ENCODE measurements at places on chromosomes 1 and 21.

GRCh38 chr1:3212453-3213355, 143.7 kb downstream of the PRDM16 start:
- DNase-seq = no peak
- H3K27ac ChIP-seq = no peak overlapping the region
- H3K36me3 ChIP-seq = no peaks in the 10 kb centered on the region
- no peaks in the 10 kb centered on the region for H3K27me3 ChIP-seq

DNA sequence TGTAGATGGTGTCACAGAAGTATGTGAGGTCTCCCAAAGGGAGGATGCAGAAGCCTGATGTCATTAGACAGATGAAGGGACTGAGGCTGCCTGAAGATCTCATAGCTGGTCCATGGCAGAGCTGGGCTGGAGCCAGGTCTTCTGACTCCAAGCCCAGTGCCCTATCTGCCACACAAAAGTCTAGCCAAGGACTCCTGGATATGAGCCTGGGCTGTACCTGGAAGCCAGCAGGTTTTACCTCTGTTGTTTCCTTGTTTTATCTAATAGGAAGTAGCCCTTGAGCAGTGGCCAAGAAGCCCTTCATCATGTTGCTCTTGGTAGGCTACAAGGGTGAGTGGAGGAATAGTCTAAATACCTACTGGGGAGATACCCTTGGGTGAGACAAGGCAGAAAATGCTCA, 74.4 kb upstream of the SLC44A3 start:
- no peak overlapping the region for H3K27ac ChIP-seq
- no peaks in the 10 kb centered on the region for H3K36me3 ChIP-seq
- H3K4me3 ChIP-seq = no peak overlapping the region
- no peaks in the 10 kb centered on the region for H3K4me1 ChIP-seq

- no peaks in the 10 kb centered on the region for H3K36me3 ChIP-seq
- no peaks in the 10 kb centered on the region for H3K4me1 ChIP-seq
- no peak overlapping the region for H3K4me3 ChIP-seq
- H3K27me3 ChIP-seq = no peaks in the 10 kb centered on the region
- H3K27ac ChIP-seq = no peak overlapping the region
These were observed 226.0 kb upstream of the KAZN start for GRCh38 chr1:14372526-14372925.

- no peaks in the 10 kb centered on the region for H3K36me3 ChIP-seq
- H3K27me3 ChIP-seq = no peaks in the 10 kb centered on the region
- no peak overlapping the region for H3K4me3 ChIP-seq
- DNase-seq = no peak
These were observed 21.0 kb downstream of the B3GALT5 start for GRCh38 chr21:39633770-39634181.

DNA sequence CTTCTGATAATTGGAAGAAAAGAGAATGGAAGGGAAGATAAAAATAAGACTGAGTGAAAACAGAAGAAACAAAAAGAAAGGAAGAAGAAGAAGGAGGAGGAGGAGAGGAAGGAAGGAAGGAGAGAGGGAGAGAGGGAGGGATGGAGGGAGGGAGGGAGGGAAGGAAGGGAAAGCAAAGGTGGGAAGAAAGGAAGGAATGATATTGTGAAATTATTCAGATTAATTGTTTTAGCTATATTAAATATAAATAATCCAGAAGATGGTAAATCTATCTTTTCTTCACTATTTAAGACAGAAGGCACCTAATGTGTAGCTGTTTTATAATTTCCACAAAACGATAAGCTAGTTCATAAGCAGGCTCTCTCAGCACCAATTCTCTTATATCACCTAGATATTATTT, 191.3 kb upstream of the LRRC7 start:
- H3K36me3 ChIP-seq = no peaks in the 10 kb centered on the region
- H3K27ac ChIP-seq = no peak overlapping the region
- no peak for DNase-seq
- no peaks in the 10 kb centered on the region for H3K27me3 ChIP-seq
- no peaks in the 10 kb centered on the region for H3K4me1 ChIP-seq

DNA sequence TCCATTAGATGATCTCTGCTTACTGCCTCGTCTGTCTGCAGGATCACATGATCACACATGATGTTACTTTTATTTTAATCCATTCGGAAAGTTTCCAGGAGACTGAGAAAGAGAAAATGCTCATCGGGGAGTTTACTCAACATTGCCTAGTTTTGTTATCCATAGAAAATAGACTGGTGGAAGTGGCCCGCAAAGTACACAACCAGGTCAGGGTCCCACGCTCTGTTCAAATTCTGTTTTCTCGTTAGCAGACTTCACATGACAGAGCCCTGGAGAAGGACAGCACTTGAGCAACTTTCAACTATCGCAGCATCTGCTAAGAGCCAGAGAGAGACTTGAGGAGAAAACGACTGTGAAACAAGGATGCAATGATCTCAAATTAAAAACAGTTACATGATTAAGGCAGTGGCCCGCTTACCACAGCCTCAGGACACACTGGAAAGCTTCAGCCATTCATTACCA, 44.2 kb downstream of the ADAMTS1 start:
- no peak overlapping the region for H3K27ac ChIP-seq
- H3K36me3 ChIP-seq = no peaks in the 10 kb centered on the region
- no peaks in the 10 kb centered on the region for H3K27me3 ChIP-seq
- no peak overlapping the region for H3K4me3 ChIP-seq
- DNase-seq = no peak

- no peak for DNase-seq
- no peaks in the 10 kb centered on the region for H3K4me1 ChIP-seq
- no peak overlapping the region for H3K4me3 ChIP-seq
- H3K27ac ChIP-seq = no peak overlapping the region
These were observed 9.9 kb upstream of the SPRR4 start for GRCh38 chr1:152960452-152961044.

DNA sequence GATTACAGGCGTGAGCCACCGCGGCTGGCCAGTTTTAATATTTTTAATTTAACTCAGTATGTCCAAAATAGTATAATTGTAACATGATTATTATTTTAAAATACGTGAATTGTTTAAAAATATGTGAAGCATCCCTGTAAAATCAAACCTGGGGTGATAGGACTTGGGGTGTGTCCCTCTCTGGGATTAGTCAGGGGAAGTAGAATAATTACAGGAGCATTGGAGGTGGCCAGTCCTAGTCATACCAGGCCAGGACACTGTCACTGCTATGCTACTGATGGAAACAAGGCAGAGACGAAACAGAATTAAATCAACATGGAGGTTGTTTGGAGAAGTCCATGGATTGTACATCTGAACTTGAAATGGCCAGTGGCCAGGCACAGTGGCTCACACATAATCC, 16.8 kb downstream of the SZRD1 start:
- no peak for DNase-seq
- H3K4me1 ChIP-seq = peaks cover 45% of the 10 kb centered on the region
- no peak overlapping the region for H3K27ac ChIP-seq
- H3K4me3 ChIP-seq = no peak overlapping the region
- peaks cover 13% of the 10 kb centered on the region for H3K36me3 ChIP-seq
- H3K27me3 ChIP-seq = no peaks in the 10 kb centered on the region

DNA sequence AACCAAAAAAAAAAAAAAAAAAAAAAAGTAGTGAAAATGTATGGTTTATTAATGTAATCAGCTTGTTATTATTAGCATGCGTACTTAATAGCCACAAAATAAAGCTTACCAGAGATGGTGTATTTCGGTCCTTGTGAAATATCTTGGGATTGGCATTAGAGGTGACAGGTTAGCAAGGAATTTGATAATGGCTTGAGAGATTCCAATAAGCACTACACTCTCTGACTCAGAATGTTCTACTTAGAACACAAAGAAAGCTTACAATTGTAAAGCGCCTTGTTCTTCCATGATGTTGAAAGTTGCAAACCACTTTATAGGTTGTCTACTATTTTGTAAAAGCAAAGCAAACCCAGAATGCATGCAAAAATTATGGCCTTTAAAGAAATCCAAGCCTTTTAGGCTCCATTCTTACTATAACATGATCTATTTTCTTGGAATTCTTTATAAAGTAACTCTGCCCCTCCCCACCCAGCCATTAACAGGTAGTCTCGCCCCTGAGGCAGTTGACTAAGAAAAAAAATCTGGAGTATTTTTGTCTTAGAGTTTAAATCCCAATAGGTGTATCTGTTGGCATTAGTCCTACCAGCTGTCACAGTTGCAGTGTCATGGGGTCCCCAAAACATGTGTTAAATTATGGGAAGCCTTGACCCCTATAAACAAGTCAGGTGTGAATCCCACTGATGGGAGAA, 129.2 kb downstream of the DHRS3 start:
- no peak overlapping the region for H3K27ac ChIP-seq
- DNase-seq = no peak
- H3K4me1 ChIP-seq = no peaks in the 10 kb centered on the region
- H3K36me3 ChIP-seq = peaks cover 4% of the 10 kb centered on the region
- no peak overlapping the region for H3K4me3 ChIP-seq
- no peaks in the 10 kb centered on the region for H3K27me3 ChIP-seq

GRCh38 chr1:46577671-46578070, 26.2 kb upstream of the KNCN start:
- H3K27me3 ChIP-seq = no peaks in the 10 kb centered on the region
- no peak overlapping the region for H3K27ac ChIP-seq
- H3K4me3 ChIP-seq = no peak overlapping the region

GRCh38 chr21:36841866-36842265, 124.6 kb downstream of the HLCS start:
- no peak for DNase-seq
- no peak overlapping the region for H3K4me3 ChIP-seq
- no peak overlapping the region for H3K27ac ChIP-seq
- H3K4me1 ChIP-seq = no peaks in the 10 kb centered on the region
- no peaks in the 10 kb centered on the region for H3K36me3 ChIP-seq

DNA sequence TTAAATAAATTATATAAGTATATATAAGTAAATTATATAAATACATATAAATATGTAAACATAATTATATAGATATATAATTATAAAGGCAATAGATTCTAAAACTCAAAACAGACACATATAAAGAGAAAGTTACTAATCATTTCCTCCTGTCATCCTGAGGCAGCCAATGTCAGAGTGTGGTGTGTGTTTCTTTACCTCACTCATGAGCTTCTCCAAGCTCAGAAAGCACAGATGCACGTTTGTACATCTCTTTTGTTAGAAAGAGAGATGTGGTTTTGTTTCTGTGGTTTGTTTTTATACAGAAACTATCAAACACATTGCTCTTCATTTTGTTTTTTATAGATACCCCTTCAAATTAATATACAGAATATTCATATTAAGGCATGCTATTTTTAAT, 594.8 kb downstream of the USP25 start:
- no peak overlapping the region for H3K4me3 ChIP-seq
- no peak overlapping the region for H3K27ac ChIP-seq
- H3K36me3 ChIP-seq = no peaks in the 10 kb centered on the region
- no peaks in the 10 kb centered on the region for H3K27me3 ChIP-seq

DNA sequence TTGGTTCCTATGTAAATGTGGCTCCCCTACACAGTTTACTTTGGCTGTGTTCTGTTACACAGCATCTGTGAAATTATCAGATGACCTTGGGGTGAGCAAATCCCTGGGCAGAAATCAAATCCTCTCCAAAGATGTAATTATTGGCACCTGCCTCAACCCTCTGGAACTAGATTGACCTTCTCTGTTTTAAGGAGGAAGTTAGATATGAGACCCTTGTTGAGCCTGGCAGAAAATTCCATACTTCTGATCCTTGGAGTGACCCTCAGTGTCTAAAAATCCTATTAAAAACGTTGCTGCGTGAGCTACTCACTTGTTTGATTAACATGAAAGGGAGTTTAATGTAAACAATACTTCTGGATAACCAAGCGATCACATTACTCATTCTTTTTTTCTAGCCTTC, 122.0 kb downstream of the CLIC6 start:
- H3K36me3 ChIP-seq = peaks cover 27% of the 10 kb centered on the region
- no peaks in the 10 kb centered on the region for H3K27me3 ChIP-seq
- no peak for DNase-seq

DNA sequence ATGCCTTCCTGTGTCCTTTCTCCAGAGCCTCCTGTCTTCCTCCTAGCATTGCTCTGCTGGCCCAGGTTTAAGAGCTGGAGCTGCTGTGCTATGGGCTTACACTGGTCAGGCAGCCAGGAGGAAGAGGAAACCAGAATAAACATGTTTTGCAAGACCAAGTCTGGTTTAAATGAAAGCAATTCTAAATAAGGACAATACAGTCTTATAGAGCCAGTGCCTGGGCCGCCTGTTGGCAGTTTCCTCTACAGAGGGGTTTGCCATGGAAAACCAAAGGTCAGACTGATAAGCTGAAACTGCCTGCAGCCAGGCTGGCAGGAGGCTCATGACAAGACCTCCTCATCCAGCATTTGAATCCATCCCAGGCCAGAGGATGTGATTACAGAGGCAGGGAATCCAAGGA, 92.9 kb upstream of the FGGY start:
- no peaks in the 10 kb centered on the region for H3K36me3 ChIP-seq
- no peaks in the 10 kb centered on the region for H3K27me3 ChIP-seq
- no peak overlapping the region for H3K4me3 ChIP-seq

- H3K4me3 ChIP-seq = no peak overlapping the region
- no peaks in the 10 kb centered on the region for H3K27me3 ChIP-seq
- H3K36me3 ChIP-seq = no peaks in the 10 kb centered on the region
- no peaks in the 10 kb centered on the region for H3K4me1 ChIP-seq
These were observed 300.8 kb downstream of the HHIPL2 start for GRCh38 chr1:222247081-222247480.

DNA sequence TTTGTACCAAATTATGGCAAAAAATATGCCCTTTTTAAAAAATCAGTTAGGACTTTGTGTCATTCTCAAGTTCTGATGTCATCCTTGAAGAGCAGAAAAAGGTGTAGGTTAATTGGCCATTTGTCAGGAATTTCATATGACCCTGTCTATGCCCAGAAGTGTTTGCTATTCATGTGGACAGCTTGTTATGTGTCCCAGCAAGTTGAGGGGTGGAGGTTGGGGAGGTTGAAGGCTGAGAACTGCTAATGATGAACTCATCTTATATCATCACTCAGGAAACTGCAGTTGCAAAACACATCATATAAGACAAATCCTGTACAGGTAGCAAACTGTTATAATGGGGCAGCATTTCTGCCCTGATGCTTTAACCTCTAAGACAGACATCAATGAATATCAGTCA, 106.5 kb downstream of the PHTF1 start:
- no peak overlapping the region for H3K27ac ChIP-seq
- H3K4me3 ChIP-seq = no peak overlapping the region
- no peaks in the 10 kb centered on the region for H3K36me3 ChIP-seq
- no peaks in the 10 kb centered on the region for H3K27me3 ChIP-seq
- no peaks in the 10 kb centered on the region for H3K4me1 ChIP-seq
- DNase-seq = no peak

DNA sequence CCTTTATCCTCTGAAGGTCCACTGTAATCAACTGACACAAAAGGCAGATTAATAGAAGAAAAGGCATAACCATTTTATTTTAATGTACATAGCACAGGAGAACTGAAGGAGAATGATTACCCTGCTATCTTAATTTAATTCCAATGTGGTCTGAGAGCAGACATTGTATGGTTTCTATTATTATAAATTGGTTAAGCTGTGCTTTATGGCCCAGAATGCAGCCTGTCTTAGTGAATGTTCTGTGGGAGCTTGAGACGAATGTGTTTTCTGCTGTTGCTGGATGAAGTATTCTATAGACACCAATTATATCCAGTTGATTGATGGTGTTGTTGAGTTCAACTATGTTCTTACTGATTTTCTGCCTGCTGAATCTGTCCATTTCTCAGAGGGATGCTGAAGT, 25.0 kb upstream of the SLC2A1 start:
- no peaks in the 10 kb centered on the region for H3K36me3 ChIP-seq
- H3K27ac ChIP-seq = no peak overlapping the region
- no peak for DNase-seq
- H3K4me1 ChIP-seq = no peaks in the 10 kb centered on the region

Measured in CD8-positive, alpha-beta memory T cell (primary cell).